Left ventricle myocardium superior (tissue), 1 donor: ENCODE measurements at places on chromosomes 4 and X. TPM values are rescaled to one million over a fixed set of nuclear protein-coding genes. Genes with fewer than 3 reads are reported as not detected.

The SETD7 gene
- 50.0 TPM for total RNA-seq

DNA sequence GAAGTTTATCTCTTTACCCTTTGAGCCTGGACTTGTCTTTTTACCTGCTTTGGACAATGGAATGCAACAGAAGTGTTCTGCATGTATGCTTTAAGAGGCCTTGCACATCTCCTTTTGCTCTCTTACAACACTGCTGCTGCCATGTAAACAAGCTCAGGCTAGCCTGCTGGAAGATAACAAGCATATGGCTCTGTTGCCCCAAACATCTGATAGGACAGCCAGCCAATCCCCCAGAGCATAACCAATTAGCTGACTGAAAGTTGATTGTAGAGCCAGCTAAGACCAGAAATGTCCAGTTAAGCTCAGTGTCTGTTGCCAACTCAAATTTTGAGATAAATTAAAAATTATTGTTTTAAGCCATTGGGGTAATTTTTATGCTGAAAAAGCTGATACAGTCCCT is 510.6 kb upstream of the CNKSR2 start:
- DNase-seq: no peak

GRCh38 chr4:107380836-107381438 is 339.1 kb downstream of the PAPSS1 start:
- DNase-seq: no peak

DNA sequence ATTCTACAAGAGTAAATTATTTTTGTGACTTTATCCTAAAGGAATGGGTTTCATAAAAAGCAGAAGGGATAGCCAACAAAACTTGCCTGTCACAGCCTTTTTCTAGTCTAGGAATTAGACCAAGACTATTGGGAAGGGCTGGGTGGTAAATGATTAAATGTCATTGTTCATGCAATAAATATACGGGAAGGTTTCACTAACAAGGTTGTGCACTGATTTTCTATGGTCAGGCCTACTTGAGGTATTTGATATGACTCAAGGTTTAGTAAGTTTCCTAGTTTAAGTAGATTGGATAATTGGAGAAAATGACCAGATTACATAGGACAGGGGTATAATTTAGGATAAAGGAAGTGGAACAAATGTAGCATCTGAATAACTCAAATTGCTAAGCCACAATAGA is 249.1 kb upstream of the BMP3 start:
- DNase-seq: no peak

The SSX2 gene
- total RNA-seq: not detected

The MAGEE2 gene
- total RNA-seq: not detected

The NSG1 gene
- total RNA-seq: 12.2 TPM

GRCh38 chrX:153723351-153724251 is 586 bp downstream of the BCAP31 start:
- DNase-seq: peak; percentile 49

The ZNF827 gene
- 13.8 TPM for total RNA-seq

DNA sequence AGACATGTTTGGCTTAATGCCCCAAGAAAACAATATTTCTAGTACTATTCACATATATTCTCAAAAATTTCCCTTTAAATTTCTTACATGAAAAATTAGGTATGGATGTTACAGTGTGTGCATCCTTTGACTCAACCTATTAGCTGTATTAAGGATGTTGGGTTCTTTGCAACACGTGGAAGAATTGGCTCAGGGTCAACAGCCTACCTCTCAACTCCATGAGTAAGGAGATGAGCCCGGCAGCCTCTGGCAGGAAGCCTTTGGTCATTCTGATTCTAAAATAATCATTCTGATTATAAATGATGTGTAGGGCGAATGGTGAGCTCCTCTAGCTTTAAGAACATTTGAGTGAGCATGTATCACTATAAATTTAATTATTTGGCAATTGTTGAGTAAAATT is 148.0 kb upstream of the WDFY3 start:
- no peak for DNase-seq
